ENCODE measurements at places on chromosomes 12 and 14.

DNA sequence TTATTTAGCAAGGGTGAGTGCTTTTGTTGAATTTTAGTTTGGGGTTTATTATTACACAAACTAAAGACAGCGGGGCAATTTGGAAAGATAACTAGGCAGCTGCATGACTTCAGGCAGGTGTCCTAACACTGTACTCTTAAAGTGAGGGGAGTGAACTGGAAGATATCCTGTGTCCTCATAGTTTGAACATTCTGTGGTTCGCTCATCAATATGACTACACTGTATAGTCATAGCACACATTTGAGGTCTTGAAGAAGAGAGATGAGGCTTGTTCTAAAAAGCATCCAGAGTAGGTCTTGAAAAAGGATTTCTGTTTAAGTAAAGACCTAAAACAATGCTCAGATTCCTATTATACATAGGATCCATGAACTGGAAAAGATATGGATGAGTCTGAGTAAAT lies 1.7 kb upstream of the MAP3K9 start:
- no peak for DNase-seq

- no peak for DNase-seq
Observed at GRCh38 chr14:95606266-95606665, 71.4 kb downstream of the GLRX5 start.

DNA sequence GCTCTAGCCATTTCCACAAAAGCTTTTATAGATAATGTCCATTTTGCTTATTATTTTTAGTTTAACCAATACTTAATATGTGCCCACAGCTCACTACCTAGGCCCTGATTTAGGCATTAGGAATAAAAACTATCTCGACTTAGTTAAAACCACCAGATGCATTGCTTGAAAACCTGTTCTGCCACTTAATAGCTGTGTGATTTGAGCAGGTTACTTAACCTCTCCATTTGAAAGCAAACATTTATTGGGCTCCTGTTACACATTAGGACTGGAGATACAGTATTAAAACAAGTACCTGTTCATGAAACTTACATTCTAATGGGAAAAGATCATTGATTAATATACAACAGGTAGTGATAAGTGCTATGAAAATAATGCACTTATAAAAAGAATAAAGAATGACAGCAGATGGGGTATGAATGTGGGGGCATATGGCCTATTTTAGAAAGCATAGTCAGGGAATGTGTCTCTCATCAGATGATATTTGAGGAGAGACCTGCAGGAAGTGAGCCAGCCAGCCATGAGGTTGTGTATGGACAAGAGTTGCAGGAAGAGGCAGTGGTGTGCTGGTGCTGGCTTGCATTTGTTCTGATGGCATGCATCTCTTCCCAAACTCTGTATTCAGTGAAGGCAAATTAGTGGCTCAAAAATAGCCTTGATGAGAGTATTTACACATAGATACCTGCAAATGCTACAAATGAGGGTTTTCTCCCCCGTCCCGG lies 34.3 kb downstream of the NOPCHAP1 start:
- no peak for DNase-seq

DNA sequence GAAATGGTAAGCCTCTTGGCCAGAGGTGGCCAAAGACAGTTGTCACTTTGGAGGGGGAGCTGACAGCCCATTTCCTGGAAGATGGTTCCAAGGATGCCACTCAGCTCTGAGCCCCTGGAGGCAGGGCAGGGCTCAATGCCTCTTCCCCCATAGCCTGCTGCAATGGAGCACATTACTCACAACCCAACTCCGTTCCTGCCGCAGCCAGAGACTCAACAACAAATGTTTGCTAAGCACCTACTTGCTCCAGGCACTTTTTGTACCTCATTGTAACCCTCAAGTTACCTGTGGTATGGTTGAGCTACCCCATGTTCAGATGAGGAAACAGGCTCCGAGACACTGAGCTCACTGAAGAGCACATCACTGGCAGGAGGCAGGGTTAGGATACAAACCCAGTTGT lies 19.5 kb downstream of the IRF2BPL start:
- no peak for DNase-seq

- DNase-seq, result no peak
Observed at GRCh38 chr14:31388687-31389413, 31.5 kb downstream of the HEATR5A start.

GRCh38 chr14:61471297-61472005 lies 150.1 kb downstream of the PRKCH start:
- DNase-seq, result peak; percentile 59

GRCh38 chr12:31773867-31774266 lies 45.0 kb upstream of the AMN1 start:
- no peak for DNase-seq

- DNase-seq, result no peak
Observed at GRCh38 chr12:99605-100004, 33.0 kb downstream of the IQSEC3 start.

DNA sequence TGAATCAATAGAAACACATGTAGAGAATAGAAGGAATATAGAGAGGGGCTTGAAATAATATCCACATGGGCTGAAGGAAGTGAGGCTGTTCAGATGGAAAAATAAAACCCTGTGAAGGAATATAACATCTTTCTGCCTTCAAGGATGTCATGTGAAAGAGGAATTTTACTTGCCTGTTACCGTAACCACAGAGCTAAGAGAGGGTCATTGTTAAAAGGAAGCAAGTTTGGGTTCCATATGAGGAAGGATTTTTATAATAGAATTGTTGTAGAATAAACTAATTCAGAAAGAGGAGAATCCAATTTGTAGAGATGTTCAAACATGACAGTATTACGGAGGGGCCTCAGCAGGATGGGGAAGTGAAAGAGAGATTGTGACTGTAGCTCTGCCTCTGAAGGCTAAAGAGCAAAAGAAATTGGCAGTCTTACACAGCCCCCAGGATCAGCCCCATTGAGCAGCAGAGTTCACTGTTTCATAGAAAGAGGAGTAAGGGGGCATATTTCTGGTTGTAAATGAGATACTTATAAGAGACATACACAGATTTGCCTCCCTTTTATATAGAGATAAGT lies 41.8 kb upstream of the PTPRR start:
- DNase-seq, result no peak

DNA sequence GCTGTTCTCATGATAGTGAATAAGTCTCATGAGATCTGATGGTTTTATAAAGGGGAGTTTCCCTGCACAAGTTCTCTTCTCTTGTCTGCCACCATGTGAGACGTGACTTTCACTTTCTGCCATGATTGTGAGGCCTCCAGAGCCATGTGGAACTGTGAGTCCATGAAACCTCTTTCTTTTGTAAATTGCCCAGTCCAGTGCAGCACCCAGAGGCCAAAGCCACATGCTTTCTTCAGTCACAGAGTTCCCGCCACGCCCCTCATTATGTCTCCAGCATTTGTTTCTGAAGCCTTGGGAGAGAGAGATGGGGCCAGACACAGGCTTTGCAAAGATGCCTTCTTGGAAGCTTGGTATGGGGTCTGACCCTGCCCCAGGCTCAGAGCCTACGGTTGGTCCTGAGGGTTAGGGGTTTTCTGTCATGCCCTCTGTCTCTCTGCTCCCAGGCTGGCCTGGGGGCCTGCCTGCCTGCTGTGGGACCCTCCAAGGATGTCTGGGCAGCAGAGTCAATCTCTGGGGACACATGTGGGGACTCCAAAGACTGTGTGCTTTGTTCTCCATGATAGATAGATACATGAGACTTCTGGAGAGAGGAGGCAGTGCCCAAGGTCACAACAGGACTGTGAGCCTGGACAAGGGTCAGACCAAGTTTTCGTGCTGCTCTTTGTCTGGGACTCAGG lies 114.1 kb upstream of the PRMT8 start:
- no peak for DNase-seq

GRCh38 chr14:67487937-67488893 lies at the start of gene TMEM229B:
Gene TMEM229B (minus strand): TSS chr14:67488721. CDS start chr14:67473923, 14,798 bp downstream.
- DNase-seq, result no peak

- DNase-seq, result peak; percentile 90
Observed at GRCh38 chr14:103597623-103598377, 31.2 kb upstream of the KLC1 start.

- no peak for DNase-seq
Observed at GRCh38 chr12:3157581-3158323, 80.6 kb downstream of the TSPAN9 start.

GRCh38 chr12:26680727-26681455 lies 152.1 kb downstream of the ITPR2 start:
- DNase-seq, result peak; percentile 73

DNA sequence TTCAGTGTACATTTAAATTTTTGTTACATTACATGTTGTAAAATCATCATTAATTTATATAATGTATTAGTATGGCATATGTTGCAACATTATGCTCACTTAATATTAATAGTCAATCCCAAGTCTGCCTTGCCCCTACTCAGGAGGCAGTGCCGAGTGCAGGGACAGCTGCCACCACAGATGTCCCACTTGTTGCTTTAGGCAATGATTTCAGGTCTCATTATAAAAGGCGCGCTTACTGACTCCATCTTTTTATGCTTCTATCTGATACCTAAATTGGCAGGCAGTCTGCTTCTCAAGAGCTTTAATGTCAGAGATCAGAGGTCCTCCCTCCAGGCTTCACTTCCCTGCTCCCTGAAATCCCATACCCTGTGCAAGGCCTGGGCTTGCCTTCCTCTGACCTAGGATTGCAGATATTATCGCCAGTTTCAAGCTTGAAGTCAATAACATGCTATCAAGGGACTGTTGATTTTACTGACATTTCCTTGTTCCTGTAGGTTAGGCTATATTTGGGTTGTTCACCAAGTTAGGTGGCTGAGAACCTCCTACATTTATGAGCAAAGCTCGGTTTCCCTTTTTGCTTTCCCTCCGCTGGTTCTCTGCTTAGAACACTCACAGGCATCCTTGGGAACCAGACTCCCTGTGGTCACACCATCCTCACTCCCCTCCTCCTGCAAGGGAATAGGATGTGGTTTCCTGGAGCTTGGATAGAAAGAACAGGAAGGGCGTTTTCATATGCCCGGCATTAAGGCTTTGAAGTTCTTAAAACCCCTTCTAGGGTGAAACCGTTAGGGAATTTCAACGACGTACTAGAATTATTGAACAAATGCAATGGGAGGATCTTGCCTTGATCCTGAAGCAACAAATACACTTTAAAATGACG lies 208.4 kb upstream of the FKBP4 start:
- DNase-seq, result no peak

DNA sequence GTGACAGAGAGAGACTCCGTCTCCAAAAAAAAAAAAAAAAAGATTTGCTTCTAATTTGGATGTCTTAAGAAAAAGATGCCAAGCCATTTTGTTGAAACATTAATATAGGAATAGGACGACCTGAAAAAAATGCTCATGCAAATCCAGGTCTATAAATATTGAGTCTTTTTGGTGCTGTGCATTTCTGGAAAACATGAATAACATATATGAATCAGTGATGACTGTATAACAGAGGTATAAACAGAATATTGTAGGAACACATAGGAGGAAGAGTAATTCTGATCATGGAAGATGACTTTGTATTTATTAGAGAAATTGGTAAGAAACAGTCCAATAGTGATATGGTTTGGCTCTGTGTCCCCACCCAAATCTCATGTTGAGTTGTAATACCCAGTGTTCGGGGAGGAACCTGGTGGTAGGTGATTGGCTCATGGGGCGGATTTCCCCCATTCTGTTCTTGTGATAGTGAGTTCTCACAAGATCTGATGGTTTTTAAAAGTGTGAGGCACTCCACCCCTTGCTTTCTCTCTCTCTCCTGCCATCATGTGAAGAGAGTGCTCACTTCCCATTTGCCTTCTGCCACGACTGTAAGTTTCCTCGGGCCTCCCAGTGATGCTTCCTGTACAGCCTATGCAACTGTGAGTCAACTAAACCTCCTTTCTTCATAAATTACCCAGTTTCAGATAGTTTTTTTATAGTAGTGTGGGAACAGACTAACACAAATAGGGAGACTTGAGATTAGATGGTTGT lies 3.0 kb upstream of the SRSF5 start:
- no peak for DNase-seq

DNA sequence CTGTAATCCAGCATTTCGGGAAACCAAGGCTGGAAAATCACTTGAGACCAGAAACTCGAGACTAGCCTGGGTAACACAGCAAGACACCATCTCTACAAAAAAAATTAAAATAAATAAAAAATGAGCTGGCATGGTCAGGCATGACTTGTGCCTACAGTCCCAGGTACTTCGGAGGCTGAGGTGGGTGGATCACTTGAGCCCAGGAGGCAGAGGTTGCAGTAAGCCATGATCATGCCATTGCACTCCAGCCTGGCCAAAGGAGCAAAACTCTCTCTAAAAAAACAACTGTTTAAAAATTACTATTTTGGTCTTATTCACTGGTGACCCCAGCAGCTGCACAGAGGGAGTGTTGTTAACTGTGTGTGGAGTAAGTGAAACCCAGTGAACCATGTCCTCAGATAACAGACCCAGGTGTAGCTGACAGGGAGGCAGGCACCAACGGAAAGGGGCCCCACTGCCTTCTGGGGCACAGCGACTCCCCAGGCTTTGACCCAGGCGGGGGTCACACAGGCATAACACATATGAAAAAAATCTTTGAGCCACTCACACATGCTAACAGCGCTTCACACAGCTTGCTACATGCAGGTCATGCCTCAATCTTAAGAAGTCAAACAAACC lies 12.1 kb downstream of the DDX54 start:
- DNase-seq, result no peak

DNA sequence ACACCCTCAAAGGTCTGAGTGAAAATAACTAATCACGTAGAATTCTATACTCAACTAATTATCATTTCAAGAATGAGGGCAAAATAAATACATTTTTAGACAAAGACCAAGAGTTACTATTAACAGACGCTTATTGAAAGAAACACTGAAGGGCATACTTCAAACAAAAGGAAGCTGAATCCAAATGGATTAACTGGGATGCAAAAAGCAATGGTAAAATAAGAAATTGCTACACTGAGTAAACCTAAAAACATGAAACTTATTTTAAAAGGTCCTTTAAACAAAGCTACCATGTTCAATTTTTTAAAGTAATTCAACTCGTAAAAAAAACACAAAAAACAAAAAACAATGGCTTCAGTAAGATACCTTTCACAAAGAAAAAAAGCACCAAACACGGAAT lies 28.2 kb downstream of the LRP6 start:
- no peak for DNase-seq

DNA sequence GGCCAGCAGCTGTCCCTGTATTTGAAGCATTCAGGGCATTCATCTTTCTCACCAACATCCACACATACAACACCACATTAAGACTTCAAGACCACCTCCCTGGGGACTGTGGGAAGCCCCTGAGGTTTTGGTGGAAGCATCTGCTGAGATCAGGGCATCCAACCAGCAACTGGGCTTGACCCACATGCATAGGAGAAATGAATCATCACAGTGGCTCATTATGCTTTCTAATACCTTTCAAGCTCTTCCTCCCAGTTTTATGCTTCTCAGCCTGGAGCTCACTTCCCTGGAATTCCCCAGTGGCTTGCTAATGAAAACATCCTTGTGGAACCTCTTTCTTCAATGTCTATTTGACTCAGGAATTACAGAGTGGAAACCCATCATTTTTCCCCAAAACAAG lies 21.4 kb upstream of the CMKLR1 start:
- DNase-seq, result peak; percentile 99

- DNase-seq, result no peak
Observed at GRCh38 chr14:73394317-73394716, 64.0 kb downstream of the NUMB start.

- no peak for DNase-seq
Observed at GRCh38 chr12:84691266-84691665, 221.3 kb downstream of the SLC6A15 start.

- DNase-seq, result peak; percentile 22
Observed at GRCh38 chr12:26331960-26332359, 136.6 kb downstream of the SSPN start.
